Retina (tissue), 1 donor: ENCODE measurements at places on chromosomes 16 and 17.

- DNase-seq: no peak
Measured at GRCh38 chr17:1946021-1946932, 78.9 kb downstream of the RTN4RL1 start.

DNA sequence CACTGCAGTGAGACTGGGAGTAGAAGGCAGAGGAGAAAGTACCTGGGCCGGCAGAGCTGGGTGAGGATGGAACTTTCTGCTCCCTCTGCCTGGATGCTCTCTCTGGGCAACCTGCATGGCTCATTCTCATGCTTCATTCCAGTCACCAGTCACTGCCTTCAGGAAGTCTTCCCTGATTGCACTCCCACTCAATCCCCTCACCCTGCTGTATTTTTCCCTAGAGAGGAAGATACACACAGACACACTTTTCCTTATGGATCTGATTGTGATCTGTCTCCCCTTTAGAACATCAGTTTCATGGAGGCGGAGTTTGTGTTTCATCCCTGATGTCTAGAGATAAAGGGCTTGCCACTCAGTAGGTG, 44.9 kb downstream of the MEAK7 start:
- DNase-seq: no peak

DNA sequence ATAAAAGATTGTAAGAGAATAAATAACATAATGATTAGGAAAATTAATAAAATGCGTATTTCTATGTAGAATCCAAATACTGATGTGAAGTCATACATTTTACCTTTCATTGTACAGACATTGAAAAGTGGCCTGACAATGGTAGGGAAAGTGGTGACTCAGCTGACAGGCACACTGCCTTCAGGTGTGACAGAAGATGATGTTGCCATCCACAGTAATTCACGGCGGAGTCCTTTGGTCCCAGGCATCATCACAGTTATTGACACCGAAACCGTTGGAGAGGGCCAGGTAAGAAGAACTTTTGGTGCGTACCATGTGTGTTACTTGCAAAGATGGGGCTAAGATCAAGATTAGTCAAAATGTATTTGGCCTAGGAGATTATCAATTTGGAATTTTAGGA, 232.8 kb downstream of the BCAS3 start:
- DNase-seq: no peak

DNA sequence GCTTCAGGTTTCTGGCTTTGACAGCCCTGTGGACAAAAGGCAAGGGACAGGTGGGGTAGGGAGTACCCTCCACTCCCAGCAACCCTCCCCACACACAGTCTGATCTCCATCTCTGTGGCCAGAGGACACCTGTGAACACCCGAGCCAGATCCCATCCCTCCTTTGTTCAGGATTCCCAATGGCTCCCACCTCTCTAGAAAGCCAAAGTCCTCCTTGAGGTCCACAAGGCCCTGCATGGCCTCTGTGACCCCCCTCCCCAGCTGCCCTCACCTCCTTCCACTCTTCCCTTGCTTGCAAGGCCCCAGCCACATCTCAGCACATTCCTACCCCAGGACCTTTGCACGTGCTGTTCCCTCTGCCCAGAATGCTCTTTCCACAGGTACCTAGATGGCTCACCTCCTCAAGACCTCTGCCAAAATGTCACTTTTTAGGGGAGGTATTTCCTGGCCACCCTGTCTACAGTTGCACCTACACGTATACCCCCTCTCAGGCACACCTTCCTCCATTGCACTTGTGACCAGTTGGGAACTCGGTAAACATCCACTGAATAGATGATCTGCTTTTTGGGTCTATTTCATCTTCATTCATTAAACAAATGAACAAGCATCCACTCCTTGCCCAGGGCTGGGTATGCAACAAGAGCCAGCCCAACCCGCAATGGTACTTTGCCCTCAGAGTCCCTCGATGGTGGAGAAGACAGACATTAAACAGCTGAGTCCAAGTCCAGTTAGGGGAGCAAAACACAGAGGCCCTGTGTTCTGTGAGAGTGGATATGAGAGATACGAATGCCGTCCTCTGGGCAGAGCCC, 107.0 kb downstream of the CRLF3 start:
- DNase-seq: no peak

GRCh38 chr16:63922560-63922959, 1199.3 kb downstream of the CDH11 start:
- no peak for DNase-seq

DNA sequence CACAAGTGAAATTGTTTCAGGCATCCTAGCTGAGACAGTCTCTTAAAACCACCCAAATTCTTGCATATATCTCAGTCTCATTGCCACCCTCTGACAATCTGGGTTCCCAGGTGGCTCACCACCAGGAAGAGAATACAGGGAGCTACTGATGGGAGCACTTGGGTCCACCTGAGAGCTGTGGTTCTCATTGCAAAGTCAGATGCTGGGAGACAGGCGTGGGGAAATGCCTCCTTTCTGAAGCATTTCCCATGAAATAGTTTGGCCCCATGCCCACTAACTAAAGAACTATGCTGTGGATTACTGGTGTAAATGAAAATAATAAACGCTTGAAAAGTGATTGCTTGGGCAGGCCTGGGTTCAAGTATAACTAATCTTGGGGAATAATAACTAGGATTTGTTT, 70.3 kb downstream of the CMC2 start:
- DNase-seq: no peak

GRCh38 chr17:45029758-45030423, 21.5 kb downstream of the DCAKD start:
- DNase-seq: no peak

DNA sequence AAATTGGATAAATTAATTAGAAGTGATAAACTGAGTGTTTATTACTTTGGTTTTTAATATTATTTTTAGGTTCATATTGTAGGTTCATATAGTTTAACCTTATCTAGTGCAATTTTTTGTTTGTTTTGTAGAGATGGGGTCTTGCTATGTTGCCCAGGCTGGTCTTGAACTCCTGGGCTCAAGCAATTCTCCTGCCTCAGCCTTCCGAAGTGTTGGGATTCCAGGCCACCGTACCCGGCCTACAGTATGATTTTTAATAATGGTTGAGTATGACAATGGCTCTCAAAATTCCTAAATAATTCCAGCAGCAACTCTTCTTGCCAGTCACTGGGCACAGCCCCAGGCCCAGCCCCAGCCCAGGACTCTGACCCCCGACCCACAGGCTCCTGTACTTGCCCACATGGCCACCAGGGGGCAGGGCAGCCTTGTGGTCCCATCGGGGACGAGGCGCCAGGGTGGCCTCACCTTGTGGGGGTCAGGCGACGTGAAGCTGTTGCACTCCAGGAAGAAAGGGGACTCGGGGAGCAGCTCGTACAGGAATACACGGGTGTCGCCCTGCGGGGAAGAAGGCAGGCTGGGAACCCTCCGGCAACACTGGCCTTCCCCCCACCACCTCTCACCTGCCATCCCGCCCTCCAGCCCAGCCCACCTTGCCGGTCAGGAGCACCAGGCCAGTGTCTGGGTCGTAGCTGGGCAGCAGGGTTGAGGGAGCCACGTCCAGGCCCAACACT, 7.9 kb upstream of the PAM16 start:
- DNase-seq: peak; percentile 58

DNA sequence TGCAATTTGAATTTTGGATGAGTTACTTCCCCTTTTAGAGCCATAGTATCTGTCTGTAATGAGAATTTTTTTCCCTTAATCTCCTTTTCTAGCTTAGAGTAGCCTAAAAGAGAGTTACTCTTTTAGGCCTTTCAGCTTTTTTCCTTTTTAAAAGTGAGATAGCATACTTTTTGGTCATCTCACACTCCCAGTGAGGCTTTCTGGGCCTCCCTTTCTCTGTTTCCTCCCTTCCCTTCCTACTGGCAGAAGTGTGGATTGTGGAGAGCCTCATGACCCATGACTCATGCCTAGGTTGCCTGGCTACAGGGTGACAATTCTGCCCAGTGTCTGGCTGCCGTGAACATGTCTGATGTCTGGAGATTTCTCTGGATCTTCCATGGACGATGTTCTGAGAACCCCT, 15.2 kb downstream of the KRT23 start:
- no peak for DNase-seq

GRCh38 chr17:22202702-22203101, 510.4 kb downstream of the KCNJ18 start:
- DNase-seq: no peak

GRCh38 chr17:3002538-3003295, 60.7 kb downstream of the OR1D5 start:
- DNase-seq: peak; percentile 32

- DNase-seq: peak; percentile 81
Measured at GRCh38 chr17:43713494-43714162, 45.0 kb downstream of the SOST start.

DNA sequence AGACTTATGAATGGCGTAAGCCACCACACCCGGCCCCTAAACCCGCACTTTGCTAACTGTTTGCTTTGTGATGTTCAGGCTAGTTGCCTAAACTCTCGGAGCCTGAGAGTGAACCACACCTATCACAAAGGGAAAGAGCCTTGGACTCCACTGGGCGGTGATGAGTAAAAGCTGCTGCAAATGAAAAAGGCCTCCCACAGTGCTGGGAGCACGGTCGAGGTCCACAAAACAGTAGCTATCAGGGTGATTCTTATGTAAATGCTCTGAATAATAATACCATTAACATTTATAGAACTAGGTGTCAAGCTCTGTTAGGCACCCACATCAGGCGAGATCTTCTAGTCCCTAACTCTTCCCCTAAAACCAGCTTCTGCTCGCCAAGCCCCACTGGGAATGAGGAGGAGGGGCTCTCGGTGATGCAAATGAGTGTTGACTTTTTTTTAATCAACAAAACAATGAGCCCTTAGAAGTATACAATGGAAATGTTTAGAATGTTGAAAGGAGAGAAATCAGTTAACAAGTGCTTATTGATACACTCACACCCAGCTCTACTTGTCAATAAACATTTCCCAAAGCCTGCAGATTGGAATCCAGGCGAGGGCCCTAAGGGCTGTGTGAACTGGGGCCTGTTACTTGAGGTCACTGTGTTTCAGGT, 19.8 kb downstream of the FBRS start:
- no peak for DNase-seq

GRCh38 chr16:13397126-13397525, 495.7 kb downstream of the SHISA9 start:
- DNase-seq: no peak

- peak; percentile 72 for DNase-seq
Measured at GRCh38 chr17:82065638-82066303, at the start of gene DUS1L. TSS of gene DUS1L (minus strand) at chr17:82065804. CDS start at chr17:82065059, 745 bp downstream.

- no peak for DNase-seq
Measured at GRCh38 chr16:89107203-89107582, 13.5 kb downstream of the ACSF3 start.

DNA sequence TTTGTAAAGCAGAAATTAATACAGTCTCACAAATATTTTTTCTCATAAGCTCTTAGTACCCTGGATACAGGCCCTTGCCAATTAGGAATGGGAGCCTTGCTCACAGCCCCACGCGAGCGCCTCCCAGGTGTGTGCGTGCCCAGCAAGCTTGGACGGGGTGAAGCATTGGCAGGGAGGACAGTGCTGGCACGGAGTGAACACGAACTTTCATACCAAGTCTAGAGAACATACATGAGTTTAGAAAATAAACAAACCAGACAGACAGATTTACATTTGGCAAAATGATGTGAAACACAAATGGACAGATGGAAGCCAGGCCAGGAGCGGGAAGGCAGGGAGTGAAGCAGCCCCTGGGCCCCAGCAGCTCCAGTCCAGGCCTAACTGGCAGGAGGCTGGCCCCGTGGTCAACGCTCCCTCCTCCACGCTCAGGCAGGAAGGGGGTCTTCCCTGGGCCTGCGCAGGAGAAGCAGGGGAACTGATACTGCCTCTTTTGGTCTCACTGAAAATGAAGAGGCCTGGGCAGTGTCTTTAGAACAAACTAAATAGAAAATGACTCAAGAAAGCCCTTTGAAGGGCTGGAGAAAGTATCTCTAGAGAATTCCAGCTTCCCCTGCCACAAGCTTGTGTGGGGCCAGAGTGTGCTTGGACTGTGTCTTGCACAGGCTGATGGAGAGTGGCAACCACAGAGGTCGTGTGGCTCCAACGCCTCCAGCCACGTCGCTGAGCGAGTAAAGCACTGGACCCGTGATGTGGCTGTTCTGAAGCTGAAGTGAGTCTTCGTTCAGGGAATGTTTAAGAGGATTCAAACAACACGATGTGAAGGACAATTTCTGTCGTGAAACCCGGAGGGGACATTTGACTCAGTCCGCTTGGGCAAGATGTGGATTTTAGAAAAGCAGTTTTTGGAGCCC, 9.9 kb upstream of the FOXJ1 start:
- no peak for DNase-seq

DNA sequence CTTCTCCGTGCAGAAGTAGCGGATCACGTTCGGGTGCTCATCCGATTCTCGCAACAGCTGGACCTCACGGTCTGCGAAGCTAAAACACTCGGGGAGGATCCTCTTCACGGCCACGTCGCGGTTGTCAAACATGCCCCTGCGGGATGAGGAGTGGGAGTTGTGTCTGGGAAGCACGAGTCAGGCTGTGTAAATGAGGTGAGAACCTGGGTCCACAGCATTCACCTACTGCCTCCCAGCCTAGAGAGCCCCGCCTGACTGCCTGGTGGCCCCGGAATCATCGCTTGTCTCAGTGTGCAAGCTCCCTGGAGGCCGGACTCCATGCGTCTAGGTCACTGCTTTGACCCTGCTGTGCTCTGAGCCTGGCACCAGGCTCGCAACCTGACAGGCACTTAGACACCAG, 33.9 kb upstream of the ICAM2 start:
- no peak for DNase-seq

- no peak for DNase-seq
Measured at GRCh38 chr16:49261930-49262329, 19.7 kb downstream of the CBLN1 start.

DNA sequence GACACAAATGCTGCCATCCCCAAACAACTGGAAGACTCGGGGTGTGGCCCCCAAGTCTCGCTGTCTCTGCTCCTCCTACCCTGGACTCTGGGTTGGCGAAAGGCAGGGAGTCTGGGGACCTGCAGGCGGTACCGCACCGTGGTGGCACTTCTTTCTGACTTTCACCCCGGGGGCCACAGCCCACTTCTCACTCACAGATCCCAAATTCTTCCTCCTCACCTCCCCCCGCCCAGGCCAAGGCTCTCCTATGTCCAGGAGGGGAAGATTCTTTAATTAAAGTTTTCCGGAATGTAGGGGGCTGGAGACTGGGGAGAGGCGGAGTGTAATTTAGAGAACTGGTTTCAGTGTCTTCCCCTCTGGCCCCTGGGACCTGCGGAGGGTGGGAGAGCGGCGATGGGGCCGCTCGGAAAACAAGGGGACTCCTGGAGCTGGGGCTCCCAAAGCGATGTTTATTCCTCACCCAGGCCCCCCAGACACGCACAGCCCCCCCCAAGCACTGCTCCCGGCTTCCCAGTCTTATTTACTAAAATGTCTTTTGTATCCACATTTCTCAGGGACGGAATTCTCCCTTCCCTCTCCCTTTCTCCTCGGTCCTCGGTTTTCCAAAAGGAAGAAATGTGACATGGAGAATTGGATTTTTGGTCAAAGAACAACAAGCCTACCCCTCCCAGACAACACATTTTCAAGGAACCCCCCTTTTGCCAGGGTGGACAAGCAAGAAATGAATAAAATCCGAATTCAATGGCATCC, 1.2 kb downstream of the WNT3 start:
- DNase-seq: no peak

GRCh38 chr17:67477687-67478086, 100.6 kb downstream of the PITPNC1 start:
- no peak for DNase-seq
